C1 segment of cervical spinal cord (tissue), 14 donors: ENCODE measurements at places on chromosomes 12 and 14.

- no peak for DNase-seq
These were observed 451.4 kb upstream of the PDE3A start for GRCh38 chr12:19916974-19917373.

DNA sequence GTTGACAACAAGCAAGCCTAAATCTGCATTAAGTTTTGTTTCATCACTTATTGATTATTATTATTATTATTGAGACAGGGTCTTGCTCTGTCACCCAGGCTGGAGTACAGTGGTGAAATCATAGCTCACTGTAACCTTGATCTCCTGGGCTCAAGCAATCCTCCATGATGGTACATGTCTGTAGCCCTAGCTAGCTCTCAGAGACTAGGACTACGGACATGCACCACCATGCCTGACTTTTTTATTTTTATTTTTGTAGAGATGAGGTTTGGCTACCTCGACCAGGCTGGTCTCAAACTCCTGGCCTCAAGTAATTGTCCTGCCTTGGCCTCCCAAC lies 35.7 kb upstream of the STK38L start:
- DNase-seq: no peak

- no peak for DNase-seq
These were observed 75.6 kb upstream of the DACT1 start for GRCh38 chr14:58562141-58562540.

DNA sequence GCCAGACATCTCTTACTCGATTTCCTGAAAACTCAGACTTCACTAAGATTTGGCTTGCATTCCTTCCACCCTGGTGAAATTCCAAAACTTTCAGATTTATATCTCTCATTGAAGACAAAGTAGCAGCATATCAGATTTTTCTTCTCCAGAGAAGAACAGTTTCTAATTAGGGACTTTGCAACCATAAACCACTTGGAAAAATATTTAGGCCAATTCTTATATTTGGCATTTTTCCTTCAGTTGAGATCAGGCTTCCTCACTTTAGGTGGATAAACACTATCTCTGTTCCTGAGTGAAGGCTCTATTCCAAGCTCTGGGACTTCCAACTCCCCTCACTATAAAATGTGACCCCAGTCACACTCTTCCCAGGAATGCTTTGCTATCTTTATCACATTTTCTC lies 1434.3 kb upstream of the FLRT2 start:
- no peak for DNase-seq

DNA sequence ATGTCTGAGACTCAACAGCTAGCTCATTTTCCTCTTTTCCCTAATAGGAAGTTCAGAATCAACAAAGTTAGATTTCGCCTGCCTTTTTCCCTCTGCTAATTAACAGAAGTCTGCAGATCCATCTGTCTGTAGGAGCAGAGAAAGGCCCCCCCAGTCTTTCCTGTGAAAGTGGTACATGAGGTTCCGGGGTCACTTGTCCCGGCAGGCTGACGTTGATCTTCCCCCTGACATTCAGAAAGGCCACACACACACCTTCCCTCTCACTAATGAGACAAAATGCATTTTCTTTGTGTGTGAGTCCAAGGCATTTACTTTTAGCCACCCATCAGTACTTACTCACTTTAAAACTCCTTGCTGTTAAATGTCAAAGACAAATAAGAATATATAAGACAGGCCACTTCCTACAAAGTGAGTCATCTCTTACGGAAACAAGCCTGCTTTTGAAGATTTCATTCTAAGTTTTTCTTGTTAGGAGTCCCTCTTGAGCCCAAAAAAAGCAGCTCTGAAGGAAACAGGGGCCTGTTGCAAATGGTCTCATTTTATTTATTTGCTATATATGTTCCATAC lies 138.7 kb downstream of the TTC7B start:
- no peak for DNase-seq

- no peak for DNase-seq
These were observed 14.7 kb upstream of the KRT80 start for GRCh38 chr12:52206304-52207040.

- no peak for DNase-seq
These were observed 89.0 kb downstream of the C14orf39 start for GRCh38 chr14:60396718-60397343.

DNA sequence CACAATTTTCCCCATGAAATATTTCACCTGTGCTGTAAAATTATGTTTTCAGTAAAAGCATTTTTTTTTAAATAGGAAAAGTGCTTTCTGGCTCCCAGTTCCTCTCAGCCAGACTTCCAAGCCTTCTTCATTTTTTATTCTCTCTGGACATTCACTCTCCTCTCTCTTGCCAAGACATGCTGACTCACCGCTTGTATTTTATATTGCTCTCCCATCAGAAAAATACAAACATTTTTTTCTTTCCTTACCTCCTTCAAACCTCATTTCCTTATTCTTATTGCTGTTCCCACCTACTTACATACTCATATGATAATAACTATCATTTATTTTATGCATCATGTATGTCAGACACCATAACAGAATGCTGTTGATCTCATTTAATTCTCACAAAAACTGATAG lies 37.7 kb upstream of the ZNF641 start:
- DNase-seq: no peak

DNA sequence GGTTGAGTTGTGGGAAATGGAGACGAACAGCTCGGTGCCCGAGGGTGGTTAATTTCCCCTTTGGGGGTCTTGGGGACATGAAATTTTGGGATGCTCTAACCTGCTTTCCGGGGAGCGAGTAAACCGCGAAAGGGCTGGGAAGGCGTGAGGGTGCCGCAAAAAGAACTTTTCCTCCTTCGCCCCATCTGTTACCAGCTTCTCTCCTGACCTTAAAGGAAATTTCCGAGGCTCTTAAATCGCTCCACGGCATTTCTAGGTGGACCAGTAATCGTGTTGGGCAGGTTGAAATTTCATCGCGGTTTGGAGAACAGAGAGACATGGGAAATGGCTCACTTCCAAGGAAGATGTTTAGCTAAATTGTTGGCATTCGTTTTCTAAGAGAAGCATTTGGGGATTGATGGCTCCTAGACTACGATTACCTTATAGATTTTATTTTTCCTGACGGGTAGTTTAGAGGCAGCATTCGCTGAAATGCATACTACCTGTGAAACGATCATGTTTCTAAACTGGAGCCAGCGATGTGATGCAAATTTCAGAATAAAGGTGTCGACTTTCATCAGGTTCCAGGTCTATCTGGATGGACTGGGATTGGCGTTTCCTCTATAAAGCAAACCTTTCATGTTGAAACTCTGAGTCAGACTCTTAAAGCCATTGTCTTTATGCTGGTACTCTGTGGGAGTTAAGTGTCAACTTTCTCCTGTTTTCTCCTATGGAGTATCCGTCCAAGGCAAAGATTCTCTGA lies 414.5 kb downstream of the PCNX1 start:
- peak; percentile 29 for DNase-seq

DNA sequence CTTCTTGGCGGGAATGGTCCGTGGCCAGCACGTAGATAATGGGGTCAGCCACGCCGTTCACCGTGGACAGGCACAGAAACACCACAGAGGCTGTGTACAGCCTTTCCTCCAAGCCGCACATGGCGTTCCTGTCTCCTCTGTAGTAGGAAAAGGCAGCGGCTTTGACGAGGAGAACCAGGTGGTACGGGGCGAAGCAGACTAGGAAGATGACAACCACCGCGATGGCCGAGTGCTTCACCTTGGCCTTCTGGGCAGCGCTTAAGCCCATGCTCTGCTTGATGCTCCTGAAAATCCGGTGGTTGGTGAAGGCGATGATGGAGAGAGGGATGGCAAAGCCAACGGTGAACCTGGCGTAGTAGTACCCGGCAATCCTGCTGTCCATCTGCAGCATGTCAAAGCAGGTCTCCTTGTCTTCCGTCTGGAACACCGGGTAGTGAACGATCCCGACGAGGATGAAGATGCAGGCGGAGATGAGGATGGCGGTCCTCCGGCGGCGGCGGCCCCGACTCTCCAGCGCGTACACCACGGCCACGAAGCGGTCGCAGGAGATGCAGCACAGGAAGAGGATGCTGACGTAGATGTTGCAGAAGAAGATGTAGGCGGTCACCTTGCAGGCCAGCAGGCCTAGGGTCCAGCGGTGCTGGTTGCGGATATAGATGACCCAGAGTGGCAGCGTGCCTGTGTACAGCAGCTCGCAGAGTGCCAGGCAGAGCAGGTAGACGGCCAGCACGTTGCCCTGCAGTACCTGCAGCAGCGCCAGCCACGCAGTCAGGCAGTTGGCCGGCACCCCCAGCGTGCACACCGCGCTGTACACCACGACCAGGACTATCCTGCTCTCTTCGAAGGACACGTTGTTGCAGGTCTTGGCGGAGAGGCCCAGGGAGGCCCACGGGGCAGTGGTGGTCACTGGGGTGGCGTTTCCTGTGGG lies 13.8 kb downstream of the GPR132 start:
- no peak for DNase-seq

GRCh38 chr12:119802472-119802871 lies 74.6 kb downstream of the CIT start:
- peak; percentile 28 for DNase-seq

DNA sequence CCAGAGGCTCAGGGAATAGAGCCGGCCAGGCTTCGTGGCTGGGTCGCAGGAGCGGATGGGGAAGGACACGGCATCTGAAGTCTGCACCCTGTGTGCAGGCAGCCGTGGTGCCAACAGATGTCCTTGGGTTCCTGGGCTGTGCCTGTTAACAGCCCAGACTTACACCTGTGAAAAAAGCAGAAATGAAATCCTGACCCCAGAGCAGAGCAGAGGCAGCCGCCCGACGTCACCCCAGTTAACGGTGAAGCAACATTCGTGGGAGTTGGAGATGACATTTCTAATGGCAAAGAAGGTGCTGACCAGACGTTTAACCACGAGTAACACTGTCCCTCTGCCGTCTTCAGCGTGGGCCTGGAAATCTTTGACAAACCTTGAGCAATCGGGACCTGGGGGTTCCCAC lies 200.3 kb upstream of the DIO3 start:
- DNase-seq: no peak

DNA sequence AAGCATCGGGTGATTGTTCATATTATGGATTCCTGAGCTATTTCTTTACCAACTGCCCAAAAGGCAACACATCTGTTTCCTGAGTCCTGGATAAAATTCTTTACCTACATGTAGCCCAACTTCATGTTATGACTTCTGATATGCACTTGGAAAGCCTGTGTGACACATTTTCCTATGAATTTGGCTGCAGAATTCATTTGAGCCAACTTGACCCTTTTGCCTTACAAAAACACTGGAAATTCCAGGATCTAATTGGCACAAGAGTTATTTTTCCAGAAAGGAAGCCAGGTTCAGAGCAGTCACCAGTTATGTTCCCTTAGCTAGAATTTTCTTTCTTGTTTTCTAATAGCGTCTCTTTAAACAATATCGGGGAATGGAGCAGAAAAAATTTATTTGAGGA lies 202.5 kb upstream of the LRIG3 start:
- no peak for DNase-seq

- DNase-seq: no peak
These were observed 298.6 kb upstream of the PPFIA2 start for GRCh38 chr12:82057770-82058169.

DNA sequence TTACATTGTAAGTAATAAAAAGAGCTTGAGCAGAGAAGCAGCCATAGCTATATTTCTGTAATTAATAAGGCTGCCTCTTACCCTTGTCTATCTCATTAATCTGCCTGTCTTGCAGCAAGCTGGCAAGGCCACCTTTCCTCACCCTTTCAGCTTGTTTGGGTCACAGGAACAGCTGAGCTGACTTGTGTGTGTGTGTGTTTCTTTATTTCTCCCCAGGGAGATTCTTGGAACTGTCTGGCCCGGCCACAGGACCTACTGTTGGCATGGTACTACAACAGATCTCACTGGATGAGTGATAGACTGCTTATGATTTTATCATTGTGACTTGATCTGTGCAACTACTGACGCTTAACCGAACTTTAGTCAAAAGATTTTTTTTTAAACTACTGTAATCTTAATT lies 213.7 kb downstream of the SLC2A13 start:
- DNase-seq: no peak

- no peak for DNase-seq
These were observed 23.4 kb downstream of the SYNDIG1L start for GRCh38 chr14:74402401-74403251.

DNA sequence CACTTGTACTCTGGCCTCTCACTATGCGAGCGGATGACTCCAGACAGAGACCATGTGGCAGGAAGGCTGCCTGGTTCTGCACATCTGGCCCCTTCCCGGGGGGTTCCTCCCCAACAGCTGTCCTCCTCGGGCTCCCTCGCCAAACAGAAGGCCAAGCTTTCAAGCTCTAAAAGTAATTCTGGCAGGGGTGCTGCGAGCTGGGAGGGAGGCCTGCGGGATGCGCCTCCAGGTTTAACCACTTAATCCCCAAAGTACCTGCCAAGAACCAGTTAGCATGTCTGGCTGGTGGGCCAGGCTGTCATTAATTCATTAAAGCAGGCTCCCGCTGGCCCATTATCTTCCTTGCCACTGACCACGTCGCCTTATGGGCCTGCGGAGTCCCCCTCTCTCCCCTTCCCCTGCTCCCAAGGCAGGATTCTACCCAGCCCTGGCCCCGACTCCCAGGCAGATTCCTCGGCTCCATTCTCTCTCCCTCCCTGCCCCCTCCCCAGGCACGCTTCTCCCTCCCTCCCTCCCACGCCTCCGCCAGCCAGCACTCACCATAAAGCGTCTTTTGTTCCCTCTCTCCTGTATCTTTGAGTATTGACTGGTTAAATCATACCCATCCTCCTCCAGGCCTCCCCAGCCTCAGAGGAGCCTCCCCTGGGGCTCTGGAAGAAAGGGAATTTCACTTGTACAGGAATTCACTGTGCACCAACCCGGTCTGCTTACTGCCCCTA lies 4.9 kb downstream of the HRK start:
- DNase-seq: no peak

- no peak for DNase-seq
These were observed at the start of gene KCNH3 for GRCh38 chr12:49538510-49539403. TSS of gene KCNH3 (plus strand) at chr12:49539030. CDS start at chr12:49539417, 387 bp downstream.

DNA sequence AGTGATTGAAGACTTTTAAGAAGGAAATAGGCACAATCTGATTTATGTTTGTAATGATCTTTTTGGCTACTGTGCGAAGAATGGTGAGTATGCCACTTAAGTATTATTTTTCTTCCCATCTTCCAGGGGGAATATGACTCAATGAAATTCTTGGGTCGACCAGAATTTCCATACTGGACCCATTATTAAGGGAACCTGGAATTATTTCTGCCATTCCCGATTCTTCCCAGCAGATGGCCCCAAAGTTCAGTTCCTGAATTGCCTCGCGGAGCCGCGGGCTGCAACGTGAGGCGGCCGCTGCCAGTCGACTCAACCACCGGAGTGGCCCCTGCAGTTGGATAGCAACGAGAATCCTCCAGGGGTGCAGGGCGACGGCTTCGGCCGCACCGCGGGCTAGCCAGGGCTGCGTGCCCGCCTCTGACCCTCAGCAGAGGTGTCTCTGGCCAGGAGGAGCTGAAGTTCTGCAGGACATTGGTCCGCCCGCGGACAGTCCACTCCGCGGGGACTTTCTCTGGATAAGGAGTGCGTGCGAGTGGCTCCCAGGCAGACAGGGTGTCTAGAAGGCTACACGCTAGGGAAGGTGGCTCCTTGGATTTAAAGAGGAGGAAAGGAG lies 628 bp upstream of the TSHR start:
- DNase-seq: peak; percentile 58

- DNase-seq: no peak
These were observed 2.1 kb downstream of the SCAF11 start for GRCh38 chr12:45988264-45988663.

DNA sequence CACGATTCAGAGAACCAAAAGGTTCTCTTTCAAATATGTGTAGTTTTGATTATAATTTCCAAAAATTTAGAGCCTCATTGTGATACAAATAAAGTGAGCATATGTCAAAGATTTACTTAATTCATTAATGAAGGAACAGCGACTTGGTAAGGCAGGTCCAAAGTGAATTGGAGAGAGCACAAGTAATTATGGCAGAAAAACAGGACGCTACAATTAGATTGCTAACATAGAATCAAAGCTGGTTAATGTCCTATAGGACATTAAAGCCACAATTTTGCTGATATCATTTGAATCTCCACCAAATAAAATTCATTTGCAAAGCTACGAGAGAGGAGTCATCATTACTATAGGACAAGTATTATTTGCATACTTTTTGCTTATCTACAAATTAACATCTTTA lies 164.2 kb downstream of the CCER1 start:
- no peak for DNase-seq
